ENCODE measurements at places on chromosomes 7 and 10. TPM values are rescaled to one million over a fixed set of nuclear protein-coding genes. Genes with fewer than 3 reads are reported as not detected.

DNA sequence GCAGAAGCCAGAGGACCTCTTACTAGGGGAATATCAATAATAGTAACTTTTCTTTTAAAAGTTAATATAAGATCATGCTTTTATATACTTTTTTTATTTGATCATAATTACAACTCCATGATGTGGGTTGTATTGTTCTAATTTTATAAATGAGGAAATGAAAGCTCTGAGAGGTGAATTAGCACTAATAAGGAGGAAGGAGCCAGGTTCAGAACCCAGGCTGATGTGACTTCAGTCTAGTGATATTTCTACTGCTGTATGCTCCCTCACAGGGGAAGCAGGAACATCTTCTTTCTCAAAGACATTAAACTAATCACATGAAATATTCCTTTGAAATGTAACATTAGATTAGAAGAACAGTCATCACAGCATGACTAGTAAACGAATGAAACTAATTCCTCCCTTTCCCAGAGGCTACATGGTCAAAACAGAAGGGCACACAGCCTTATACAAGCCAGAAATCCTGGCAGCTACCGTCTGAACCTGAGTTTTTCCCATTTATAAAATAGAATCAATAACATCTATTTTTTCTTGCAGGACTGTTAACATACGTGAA is 81.4 kb upstream of the GJD4 start:
- DNase-seq: no peak

DNA sequence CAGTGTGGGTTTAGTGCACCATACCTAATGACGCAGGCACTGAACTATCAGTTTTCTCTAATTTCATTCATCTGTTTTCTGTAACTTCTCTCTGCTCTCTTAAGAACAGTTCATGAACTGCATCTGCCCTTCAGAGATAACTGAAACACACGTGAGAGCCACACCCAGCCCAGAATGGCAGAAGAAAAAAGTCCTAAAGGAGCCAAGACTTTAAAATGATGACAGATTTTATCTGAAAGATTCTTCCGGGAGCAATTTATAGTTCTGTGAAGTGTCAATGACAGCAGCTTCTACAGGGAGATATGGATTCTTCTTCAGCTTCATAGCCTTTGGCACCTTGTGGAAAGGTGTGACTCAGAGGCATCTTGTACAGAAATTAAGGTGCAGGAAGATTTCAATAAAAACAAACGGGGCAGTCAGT is 211.5 kb upstream of the SLC26A5 start:
- no peak for DNase-seq

DNA sequence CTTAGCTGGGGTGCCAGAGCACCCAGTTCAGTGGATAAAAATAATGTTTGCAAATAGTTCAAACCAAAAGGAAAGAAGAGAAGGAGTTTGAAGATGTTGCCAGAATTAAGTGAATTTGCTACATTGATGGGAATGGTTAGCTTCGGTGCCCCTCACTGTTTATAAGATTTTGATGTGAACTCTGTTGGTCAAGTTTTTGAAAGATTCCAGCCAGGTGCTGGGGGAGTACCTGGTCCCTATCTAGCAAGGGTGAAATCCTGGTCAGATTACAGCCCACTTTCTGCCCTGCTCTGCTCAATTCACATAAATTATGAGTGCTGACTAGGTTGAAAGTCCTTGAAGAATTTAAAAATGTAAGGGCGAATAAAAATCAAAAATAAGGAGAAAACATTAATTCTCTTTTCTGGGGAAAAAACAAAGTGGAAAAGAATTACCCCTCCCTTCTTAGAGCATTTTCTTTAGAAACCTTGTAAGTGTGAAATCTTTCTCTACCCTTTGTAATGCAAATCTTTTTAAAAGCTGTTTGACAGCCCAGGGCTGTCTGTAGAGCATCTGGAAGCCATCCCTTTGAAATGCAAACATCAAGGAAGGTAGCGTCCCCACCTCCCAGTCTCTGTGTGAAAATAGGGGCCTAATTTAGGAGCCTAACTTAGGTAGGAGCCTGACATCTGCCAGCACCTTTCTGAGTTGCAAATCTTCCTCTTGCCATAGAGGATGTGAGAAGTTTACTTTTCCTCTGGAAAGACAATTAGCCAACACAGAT is 1.4 kb upstream of the GIMAP5 start:
- no peak for DNase-seq

- DNase-seq: no peak
These were observed 11.2 kb upstream of the C7orf33 start for GRCh38 chr7:148579366-148579765.

- DNase-seq: no peak
These were observed 2.2 kb downstream of the SMARCD3 start for GRCh38 chr7:151246102-151246850.

DNA sequence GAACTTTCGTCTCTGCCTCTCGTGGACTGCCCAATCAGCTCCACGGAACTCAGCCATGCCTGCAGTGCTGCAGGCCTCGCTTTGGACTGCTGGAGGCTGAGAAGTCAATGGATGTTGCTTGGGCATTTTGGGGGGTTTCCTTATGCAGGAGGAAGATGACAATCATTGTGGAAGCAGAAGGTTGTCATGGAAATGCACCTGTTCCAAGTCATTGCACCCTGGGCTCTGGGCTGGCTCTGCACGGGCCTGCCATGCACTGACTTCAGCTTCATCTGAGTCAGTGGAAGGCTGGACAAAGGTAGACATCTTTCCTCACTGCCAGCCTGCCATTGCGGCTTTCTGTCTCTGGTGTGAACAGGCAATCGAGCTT is 217.3 kb downstream of the RPS24 start:
- DNase-seq: no peak

GRCh38 chr10:61284222-61284890 is 168.8 kb downstream of the TMEM26 start:
- DNase-seq: peak; percentile 74

DNA sequence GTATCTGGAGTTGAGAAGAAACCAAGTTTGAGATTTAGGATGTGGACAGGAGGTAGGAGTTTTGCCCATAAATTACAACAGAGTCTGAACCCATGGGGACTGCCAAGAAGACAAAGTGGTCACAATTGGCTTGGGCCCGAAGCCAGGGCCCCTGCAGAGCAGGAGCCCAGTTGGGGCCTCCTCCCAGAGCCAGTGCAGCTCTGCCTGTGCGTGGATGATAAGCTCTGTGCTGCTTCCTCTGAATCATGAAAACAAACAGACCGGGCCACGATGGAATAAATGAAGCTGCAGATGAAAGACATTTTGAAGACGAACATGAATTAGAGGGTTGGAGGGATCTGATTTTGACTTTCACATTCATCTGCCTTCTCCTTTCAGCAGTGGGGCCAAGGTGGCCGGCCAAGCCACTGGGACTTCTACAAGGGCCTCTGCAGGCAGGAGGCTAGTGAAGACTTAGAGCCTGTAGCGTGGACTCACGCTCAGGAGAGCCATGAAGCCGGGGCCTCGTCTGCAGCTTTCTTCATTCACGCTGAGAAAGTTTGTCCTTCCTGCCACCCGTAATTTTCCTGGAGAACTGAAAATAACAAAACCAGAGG is 156.8 kb upstream of the LYZL1 start:
- DNase-seq: no peak

GRCh38 chr7:13279854-13280435 is 592.5 kb downstream of the ARL4A start:
- DNase-seq: no peak

DNA sequence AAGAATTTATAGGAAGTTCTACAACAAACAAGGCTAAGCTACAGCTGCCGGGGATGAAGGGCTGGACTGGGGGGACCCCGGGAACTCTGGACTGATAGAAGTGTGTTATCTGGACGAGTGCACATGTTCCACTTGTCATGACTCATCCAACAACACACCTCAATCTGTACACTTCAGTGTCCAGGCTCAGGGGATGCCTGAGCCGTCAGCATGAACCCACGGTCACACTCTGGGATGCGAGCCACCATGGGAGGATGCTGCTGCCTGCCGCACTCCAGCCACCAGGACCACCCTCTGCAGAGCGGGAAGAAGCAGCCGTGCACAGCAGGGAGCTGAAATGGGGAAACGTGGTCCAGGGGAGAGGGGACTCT is 67.5 kb downstream of the MAD1L1 start:
- DNase-seq: no peak

GRCh38 chr7:116511552-116512519 is 12.3 kb downstream of the CAV2 start:
- no peak for DNase-seq

DNA sequence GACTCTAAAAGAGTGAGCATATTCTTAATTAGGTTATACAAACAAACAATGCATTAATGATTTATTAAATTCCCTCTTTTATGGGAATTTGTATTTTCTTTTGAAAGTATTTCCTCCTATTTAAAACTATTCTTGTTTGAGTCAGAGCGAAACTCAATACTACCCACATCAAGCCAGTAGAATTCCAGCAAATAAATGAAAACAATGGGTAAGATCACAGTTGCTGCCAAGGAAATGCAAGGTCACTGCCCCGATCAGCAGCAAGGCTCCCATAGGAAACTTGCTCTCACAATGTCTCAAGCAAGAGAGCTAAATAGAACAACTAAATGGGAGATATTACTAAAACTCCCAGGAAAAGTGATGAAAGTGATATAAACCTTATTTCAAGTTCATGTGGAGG is 206.3 kb downstream of the THSD7A start:
- no peak for DNase-seq

- no peak for DNase-seq
These were observed 344.1 kb downstream of the PHF14 start for GRCh38 chr7:11317766-11318165.

GRCh38 chr10:92690211-92690914 is 608 bp downstream of the HHEX start:
- peak; percentile 40 for DNase-seq

DNA sequence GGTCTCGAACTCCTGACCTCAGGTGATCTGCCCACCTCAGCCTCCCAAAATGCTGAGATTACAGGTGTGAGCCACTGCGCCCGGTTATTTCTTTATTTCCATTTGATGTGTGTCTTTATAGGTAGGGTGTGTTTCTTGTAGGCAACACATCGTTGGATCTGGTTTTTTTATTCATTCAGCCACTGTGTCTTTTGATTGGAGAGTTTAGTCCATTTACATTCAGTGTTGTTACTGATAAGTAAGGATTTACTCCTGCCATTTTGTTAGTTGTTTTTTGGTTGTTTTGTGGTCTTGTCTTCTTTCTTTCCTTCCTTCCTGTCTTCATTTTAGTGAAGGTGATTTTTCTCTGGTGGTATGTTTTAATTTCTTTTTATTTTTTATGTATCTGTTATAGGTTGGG is 16.9 kb downstream of the TMEM248 start:
- no peak for DNase-seq

DNA sequence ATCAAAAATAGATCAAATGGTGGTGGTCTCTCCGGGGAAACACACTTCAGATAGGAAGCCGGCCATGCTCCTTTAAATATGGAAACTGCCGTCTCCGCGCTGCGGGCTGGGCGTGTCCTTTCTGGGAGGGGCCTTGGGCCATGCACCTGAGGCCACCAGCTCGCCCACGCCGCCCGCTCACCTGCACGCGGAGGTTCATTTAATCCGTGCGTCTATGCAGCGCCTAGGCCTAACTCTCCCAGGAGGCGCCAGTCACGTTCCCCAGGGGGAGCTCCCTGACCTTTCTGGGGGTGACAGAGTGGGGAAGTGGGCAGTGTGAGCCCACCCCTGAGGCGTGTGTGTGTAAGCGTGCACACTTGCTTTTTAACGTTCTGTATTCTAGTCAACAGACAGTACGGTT is 64.0 kb downstream of the C10orf143 start:
- no peak for DNase-seq

GRCh38 chr10:123967626-123968243 is 76.1 kb upstream of the CPXM2 start:
- DNase-seq: peak; percentile 50

GRCh38 chr10:33859319-33860022 is 525.0 kb upstream of the NRP1 start:
- DNase-seq: no peak

SPAM1 gene
- 0.10 TPM for polyA plus RNA-seq

CALML5 gene
- not detected for polyA plus RNA-seq

FAM221A gene
- 27.9 TPM for polyA plus RNA-seq

DMTF1 gene
- 269 TPM for polyA plus RNA-seq

MYL7 gene
- polyA plus RNA-seq: 1.4 TPM

ADAM22 gene
- polyA plus RNA-seq: 14.2 TPM

GBX1 gene
- 0.22 TPM for polyA plus RNA-seq

FFAR4 gene
- not detected for polyA plus RNA-seq

FOXI2 gene
- 1.2 TPM for polyA plus RNA-seq

DPP6 gene
- 44.9 TPM for polyA plus RNA-seq

NPY4R2 gene
- polyA plus RNA-seq: not detected

NSUN5 gene
- polyA plus RNA-seq: 14.1 TPM

NKX2-3 gene
- polyA plus RNA-seq: not detected

HOXA3 gene
- 47.9 TPM for polyA plus RNA-seq

RNF32 gene
- 3.9 TPM for polyA plus RNA-seq

Measured in left kidney (tissue), 8 donors.